ENCODE measurements at places on chromosomes 5 and 9. TPM values are rescaled to one million over a fixed set of nuclear protein-coding genes. Genes with fewer than 3 reads are reported as not detected.

Gene IL31RA
- total RNA-seq = 2.6 TPM

Gene NEUROG1
- not detected for total RNA-seq

Gene SARDH
- 9.0 TPM for total RNA-seq

Gene SPARC
- 408 TPM for total RNA-seq

Gene LHX3
- not detected for total RNA-seq

Gene GFI1B
- total RNA-seq = not detected

Gene PCDHA9
- 0.26 TPM for total RNA-seq

Gene RNF183
- total RNA-seq = not detected

Gene PTGES
- total RNA-seq = 16.7 TPM

Gene PPP2CA
- total RNA-seq = 46.2 TPM

Gene GFRA3
- total RNA-seq = not detected

Gene MATR3
- 183 TPM for total RNA-seq

Gene PRSS3
- total RNA-seq = 0.26 TPM

Gene SLF1
- total RNA-seq = 5.4 TPM

Gene FAM153A
- not detected for total RNA-seq

Gene PCDHB16
- total RNA-seq = 0.51 TPM

Gene NIPSNAP3A
- 16.7 TPM for total RNA-seq

Gene TICAM2
- total RNA-seq = 8.8 TPM

Gene GABRG2
- under 0.01 TPM for total RNA-seq

Gene DIAPH1
- total RNA-seq = 17.2 TPM

Gene JMY
- total RNA-seq = 27.2 TPM

Gene C5orf52
- total RNA-seq = not detected

Gene TBCA
- total RNA-seq = 175 TPM

Gene LCN15
- not detected for total RNA-seq

Data from fibroblast of lung (primary cell).